ENCODE measurements at places on chromosomes 1 and 21.

- peak; percentile 54 for DNase-seq
Measured at GRCh38 chr1:224922404-224923164, 6.9 kb upstream of the DNAH14 start.

DNA sequence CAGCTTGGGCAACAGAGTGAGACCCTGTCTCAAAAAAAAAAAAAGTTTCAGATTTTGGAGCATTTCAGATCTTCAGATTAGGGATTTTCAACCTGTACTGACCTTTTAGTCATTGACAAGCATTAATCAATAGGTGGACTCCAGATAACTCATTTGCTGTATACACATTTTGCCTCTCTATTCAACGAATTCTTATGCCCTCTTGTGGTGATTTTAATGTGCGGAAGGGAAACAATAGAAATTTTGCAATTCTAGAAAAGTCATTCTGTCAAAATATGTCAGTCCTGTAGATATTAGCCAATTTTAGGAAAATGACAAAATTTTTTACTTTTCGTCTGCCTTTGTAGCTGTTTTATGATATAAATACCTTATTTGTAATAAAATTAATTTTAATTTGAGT is 11.6 kb upstream of the OR2G2 start:
- DNase-seq = peak; percentile 14

DNA sequence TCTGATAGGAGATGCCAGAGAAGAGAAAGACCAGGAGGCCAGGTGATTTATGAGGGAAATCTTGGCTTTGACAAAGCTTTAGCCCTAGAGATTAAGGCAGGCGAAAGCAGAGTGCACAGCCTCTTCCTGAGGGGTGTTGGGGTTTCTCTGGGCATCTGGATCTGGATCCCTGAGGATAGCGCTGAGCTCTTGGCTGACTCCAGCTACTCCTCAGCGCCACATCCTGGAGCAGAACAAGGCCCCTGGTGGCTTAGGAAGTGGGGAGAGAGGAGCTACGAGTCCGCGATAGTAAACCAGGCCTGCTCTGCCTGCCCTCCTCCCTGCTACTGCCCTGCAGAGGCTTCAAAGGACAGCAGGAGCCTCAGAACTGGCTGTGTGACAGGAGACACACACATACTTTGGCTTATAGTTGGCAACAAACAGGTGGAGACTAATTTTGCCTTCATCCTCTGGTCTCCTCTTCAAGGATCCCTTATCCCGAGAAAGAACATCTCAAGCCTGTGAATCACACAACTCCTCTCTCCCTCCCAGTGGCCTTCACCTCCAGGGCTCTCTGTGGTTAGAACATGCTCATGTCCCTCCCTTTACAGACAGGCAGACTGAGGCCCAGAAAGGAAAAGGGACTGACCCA is 66.9 kb downstream of the TRABD2B start:
- DNase-seq = no peak

DNA sequence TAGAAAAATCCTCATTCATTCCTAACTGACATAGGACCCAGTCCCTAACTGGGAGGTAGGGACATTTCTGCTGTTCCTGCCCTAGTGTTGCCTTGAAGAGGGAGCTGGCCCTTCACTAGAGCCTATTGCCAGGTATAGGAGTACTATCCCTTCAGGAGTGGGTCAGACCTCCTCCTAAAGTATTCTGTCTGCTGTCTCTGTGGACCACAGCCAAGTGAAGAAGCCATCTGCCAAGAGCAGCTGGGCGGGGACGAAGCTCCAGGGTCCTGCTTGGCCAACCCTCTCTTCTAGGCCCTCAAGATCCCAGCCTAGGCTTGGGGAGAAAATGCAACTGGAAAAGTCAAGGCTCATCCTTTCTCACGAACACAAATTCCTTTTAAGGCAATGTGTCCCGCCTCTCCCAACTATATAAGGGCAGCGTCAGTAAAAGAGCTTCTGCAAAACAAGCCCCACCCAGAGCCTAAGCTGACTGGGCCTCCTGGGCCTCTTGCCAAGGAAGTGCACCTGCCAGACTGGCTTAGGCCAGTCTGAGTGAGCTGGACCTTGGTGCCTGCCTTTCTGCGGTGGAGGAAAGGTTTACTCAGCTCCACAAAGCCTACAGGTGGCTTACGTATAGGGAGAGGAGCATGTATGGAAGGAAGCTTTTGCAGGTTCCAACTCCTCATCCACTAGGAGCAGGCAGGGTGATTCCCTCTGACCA is 638 bp upstream of the TUFT1 start:
- peak; percentile 87 for DNase-seq

DNA sequence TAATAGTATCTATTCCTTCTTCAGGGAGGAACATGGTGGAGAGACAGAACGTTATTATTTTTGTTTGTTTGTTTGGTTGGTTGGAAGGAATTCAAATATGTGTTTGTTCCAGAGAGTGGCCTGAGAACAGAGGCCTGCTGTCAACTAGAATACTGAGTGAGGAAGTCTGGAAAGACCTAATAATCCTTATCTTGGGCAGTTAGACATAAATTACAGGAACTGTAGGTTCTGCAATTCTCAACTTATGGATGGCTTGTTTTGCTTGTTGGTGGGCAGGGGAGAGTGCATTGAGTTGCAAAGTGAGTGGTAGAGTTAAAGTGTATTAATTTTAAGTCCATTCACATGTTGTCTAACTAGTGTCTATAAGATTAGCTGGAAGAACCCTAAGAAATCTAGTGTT is 197.6 kb downstream of the BACH1 start:
- DNase-seq = no peak

GRCh38 chr1:100413035-100413434 is 60.7 kb downstream of the CDC14A start:
- no peak for DNase-seq

GRCh38 chr1:179748772-179749171 is 5.7 kb downstream of the FAM163A start:
- DNase-seq = no peak

DNA sequence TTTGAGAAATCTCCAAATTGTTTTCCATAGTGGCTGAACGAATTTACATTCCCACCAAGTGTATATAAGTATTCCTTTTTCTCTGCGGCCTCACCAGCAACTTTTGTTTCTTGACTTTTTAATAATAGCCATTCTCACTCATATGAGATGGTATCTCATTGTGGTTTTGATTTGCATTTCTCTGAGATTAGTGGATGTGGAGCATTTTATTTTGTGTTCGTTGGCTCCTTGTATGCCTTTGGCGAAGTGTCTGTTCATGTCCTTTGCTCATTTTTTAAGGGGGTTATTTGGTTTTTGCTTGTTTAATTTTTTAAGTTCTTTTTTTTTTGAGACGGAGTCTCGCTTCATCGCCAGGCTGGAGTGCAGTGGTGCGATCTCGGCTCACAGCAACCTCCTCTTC is 45.1 kb upstream of the MPC2 start:
- no peak for DNase-seq

- DNase-seq = no peak
Measured at GRCh38 chr21:32366191-32366590, 26.6 kb downstream of the URB1 start.

DNA sequence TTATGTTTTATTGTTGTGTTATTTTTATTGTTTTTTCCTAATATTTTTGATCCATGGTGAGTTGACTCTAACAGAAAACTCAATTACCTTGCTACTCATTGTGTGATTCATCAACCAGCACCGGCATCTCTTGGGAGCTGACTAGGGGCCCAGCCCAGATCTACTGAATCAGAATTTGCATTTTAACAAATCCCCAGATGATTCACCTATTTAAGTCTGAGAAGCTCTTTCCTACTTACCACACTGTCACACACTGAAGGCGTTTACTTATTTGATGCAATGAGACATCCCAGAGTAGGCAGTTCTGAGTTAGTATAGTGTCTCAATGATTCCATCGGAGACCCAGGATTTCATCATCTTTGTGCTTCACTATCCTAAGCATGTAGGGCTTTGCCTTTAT is 416.6 kb downstream of the RWDD3 start:
- no peak for DNase-seq

DNA sequence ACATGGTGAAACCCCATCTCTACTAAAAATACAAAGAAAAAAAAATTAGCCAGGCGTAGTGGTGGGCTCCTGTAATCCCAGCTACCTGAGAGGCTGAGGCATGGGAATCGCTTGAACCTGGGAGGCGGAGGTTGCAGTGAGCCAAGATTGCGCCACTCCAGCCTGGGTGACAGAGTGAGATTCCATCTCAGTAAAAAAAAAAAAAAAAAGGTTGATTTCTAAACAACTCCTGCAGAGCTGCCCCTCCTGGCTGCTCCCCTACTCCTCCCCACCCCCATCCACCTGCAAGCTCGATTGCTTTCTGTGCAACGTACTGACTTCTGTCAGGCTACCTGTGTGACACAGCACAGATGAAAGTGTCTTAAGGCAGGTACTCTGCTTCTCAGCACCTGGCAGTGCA is 13.3 kb downstream of the ETV3L start:
- DNase-seq = no peak

DNA sequence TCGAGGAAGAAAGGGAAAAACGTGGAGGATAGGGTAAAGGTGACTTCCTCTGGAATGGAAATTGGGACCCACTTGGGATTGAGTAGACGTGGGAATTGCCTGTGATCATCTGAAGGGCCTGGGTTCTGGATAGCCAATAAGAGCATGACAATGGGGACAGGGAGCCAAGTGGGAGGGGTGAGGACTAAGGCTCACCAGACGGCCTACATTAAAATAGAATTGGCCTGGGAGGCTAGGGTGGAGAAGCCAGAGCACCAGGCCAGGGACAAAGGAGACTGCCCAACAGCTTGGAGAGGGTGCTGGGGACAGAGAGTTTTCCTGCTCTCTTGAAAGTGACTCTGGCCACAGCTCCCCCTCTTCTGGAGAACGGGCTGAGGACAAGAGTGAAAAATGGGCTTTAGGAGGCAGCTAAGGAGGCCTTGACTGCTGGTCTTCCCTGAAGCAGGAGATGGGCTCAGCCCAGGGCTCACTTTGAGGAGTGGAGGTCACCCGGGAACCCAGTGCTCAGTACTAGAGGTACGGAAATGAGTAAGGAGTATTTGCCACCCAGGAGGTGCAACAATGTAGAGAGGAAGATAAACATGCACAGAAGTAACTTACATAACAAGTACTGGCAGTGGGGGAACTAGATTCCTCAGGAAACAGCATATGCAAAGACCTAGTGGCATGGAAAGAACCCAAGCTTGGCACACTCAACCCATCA is 18.8 kb downstream of the INKA2 start:
- DNase-seq = no peak

GRCh38 chr1:47351305-47351704 is 17.7 kb downstream of the CMPK1 start:
- DNase-seq = peak; percentile 60

DNA sequence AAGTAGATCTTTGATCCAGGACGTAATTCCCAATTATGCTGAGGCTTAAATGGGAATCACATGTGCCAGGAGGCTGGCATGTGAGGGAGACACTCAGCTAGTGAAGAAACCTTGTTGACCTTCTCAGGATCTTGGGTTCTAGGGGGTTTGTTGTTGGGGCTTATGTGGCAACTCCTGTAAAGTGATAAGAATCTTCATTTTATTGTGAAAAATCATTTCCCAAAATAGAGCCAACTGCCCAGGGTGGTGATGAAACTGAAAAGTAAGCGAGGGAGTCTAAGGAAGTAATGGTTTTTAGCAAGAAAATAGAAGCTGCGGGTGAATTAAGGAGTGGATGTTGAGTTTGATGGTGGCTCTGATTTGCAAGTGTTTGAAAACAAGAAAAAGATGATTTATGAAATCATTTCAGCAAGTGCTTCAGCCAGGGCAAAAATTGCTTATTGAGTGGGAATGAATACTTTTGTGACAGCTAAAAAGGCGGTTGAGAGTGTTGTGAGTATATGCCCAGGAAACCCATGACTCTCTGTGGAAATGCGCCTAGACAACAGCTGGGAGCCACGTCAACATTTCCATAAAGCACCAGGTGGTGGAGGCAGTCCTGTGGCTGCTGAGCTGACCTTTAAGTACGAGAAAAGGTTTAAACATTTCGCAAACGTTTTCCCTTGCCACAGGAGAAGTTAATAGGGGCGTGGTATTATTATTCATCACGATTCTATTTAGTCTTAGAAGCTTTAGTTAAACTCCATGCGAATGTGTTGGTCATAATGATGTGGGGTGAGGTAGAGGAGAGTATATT is 102.7 kb downstream of the HMGB4 start:
- no peak for DNase-seq

GRCh38 chr1:21292984-21293536 is 2.8 kb upstream of the ECE1 start:
- DNase-seq = no peak

DNA sequence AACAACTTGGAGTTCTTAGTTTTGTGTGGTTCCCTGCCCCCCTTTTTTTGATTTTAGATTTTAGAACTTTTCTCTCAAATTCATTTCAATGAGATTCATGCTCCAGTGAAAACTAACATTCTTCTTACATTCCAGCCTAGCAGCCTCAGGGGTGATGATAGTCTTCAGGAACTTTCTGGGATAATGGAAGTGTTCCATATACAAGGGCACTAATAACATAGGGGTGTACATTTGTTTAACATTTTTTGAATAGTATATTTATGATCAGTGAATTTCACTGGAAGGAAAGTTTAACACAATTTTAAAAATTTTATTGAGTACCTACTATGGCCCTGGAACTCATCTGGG is 61.4 kb upstream of the ZNF648 start:
- no peak for DNase-seq

DNA sequence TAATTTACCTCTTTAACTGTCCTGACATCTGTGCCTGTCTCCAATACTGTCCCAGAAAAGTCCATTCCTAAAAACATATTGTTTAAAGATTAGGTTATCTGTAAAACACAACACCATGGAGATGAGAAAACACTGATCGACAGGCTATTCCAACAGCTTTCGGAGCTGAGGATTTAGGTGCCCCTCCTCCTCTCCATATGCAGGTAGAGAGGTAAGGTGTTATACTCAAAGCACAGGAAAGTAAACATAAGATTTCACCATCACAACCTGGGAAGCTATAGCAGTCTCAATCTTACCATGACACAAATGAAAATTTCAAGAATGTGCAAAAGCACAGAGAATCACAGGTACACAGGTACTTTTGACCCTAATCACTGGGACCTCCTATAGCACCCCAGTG is 60.9 kb upstream of the RASAL2 start:
- no peak for DNase-seq

Data from mesenchymal stem cell (in vitro differentiated cells and primary cell).